SHP77 (cell line): ENCODE measurements at places on chromosomes 16 and 17.

- no peak for DNase-seq
Measured at GRCh38 chr17:45123076-45123770, 9.1 kb downstream of the PLCD3 start.

- DNase-seq, result no peak
Measured at GRCh38 chr17:69363488-69364210, 36.7 kb upstream of the ABCA5 start.

GRCh38 chr17:40402668-40403067 lies 15.0 kb downstream of the TOP2A start:
- DNase-seq, result no peak

DNA sequence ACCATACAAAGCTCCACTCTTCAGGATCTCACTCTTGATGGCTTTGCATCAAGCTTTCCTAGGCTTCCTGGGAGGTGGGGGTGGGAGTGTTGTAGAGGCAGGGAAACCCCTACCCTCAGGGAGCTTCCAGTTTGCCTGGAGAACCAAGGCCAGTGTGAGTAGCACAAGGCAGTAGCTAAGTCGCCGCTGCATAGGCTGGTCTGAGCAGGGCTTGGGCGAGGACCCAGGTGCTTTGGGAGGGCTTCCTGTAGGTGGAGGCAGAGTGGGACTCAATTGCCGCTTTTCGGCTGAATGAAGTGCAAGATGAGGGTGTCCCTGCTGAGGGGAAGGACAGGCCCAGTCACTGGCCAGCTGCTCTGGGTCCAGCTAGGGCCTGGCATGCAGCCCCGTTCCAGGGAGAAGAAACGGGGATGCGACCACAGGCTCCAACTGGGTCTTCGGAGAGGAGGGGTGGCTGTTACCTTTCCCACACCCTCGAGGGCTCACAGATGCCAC lies 3.9 kb downstream of the CD79B start:
- DNase-seq, result no peak

DNA sequence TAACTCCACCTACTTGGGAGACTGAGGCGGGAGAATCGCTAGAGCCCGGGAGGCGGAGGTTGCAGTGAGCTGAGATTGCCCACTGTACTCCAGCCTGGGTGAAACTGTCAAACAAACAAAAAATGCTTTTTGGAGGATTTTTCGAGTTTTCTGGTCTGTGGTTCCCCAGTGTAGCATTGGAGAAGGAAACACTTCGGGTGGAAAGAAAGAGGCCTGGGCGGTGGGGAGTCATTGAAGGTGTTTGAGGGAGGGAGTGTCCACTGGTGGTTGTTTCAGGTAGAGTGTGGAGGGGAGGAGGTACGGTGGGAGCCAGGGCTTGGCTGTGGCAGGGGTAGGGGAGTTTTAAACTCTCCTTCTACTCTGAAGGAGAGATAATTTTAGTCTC lies 1.2 kb downstream of the RNF213 start:
- no peak for DNase-seq

DNA sequence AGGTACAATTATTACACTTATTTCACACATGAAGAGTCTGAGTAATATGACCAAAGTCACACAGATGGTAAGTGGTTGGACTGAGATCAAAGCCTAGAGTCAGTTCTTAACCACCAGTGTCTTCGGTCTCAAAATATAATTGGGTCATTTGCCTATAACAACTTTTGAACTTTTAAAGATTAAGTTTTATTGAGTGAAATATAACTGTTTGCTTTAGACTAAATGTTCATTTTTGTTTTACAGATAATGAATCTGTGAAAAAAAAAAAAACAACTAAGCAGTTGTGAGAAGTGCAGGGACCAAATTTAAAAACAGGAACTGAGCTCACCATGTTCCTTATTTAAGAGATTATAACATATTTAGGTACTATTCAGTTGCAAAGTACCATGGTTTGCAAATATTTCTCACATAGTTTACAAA lies 150.1 kb downstream of the ITFG1 start:
- no peak for DNase-seq
